ENCODE measurements at places on chromosomes 6 and 20.

DNA sequence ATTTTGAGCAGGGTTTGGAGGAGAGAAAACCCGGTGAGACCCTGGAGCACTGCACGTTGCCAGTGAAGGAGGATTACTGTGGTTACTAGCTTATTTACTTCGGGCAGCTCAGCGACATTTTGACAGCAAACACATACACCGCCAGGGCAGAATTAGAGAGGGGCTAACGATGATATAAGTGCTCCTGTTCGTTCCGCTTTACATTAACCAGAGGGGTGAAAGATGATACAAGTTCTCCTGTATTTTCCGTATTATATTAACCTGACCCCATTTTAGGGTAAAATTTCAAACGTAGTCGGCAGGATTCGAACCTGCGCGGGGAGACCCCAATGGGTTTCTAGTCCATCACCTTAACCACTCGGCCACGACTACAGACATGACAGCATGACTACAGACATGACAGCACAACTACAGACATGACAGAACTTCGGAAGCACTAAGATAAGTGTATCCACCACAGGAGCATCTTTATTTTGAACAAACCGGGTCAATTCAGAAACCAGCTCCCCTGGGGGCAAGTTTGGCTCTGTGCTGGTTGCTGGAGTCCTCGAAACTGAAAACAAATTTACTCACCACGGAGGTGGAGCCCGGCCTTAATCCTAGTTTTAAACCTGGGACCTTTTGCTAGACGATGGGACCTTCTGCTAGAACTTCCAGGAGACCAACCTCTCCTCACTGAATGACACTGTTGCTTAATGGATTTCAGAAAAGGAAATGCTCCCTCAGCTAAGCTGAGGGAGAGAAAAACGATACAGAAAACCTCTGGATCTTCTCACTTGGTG, 80.4 kb upstream of the ZNF184 start:
- DNase-seq, result no peak

- no peak for DNase-seq
These were observed 1334.5 kb upstream of the ADGRB3 start for GRCh38 chr6:67300430-67301040.

- no peak for DNase-seq
These were observed 47.9 kb upstream of the LIN28B start for GRCh38 chr6:104908888-104909525.

DNA sequence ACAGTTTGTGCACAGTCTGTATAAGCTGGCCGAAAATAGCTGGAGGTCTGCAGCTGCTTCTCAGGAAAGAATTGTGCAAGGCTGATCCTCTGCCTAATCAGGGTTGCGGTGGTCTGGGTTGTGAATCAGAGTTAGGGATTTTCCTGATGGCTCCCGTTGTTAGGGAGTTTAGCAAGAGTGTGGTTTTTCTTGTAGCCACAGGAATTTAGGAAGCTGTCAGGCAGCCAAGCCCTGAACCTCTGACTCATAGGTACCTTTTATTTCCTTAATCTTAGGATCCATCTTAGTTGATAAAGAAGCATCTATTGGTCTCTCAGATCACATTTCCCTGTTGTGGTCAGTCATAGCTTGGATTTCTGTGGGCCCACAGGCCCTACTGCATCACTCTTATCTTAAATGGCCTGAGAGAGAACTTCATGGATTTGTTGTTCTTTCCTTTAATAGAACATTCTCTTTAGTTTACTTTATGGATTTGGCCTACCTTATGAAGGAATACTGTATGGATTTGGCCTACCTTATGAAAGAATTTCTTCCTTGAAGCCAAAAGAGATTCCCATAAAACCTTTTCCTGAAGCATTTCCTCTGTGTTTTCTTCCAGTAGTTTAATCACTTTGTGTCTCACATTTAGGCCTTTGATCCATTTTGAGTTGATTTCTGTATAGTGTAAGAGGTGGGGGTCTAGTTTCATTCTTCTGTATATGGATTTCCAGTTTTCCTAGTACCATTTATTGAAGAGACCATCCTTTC, 10.3 kb downstream of the KIF25 start:
- DNase-seq, result peak; percentile 65

- DNase-seq, result no peak
These were observed 152.3 kb downstream of the OR2B2 start for GRCh38 chr6:27759930-27760329.

DNA sequence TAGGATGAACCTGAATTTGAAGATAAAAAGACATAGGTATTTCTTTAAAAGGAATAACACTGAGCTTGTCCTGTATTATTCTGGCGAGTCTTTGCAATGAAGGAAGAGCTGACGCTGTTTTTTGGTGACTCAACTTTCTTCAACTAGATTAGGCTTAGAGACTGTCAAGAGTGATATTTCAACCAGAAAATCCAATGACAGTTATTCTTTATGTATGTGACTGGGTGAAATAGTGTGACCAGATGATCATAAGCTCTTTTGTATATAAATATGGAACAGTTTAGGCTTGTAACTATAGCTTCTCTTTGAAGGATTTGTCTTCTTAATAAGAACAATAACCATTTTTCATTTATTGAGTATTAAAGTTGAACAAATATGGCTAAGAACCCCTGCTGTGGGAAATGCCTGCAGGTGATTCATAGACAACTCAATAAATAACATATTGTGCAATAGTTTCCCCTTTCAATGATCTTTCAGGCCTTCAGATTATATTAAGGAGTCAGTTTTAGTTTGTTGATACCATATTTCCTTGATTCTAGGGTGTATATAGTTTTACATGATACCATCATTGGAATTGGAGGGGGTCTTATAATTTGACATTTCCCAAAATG, 265.6 kb upstream of the JAG1 start:
- no peak for DNase-seq

DNA sequence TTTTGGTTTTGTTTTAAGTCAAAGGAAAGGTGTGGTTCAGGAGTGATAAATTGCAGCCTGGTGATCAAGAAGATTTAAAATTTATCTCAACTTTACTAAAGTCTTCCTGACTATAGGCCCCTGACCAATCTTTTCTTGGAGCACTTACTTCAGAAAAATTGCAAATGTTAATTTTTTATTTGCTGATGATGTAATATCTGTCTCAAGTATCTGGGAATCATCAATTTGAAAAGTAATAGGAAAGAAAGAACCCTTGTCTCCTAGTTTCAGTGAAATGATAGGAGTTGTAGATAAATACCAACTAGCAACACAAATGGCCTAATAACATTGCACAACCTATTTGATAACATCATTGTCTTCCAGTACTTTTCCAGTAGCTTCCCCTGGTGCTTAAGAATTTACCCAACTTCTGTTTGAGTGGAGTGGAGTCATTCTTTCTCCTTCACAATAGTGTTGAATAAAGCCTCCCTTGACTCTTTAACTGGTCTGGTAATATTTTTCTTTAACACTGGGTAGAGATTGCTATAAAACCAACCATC, 648.3 kb upstream of the ADGRB3 start:
- DNase-seq, result no peak

GRCh38 chr6:137570393-137570792, 76.2 kb upstream of the OLIG3 start:
- DNase-seq, result no peak

GRCh38 chr6:53048431-53049195, 16.6 kb upstream of the FBXO9 start:
- DNase-seq, result no peak

DNA sequence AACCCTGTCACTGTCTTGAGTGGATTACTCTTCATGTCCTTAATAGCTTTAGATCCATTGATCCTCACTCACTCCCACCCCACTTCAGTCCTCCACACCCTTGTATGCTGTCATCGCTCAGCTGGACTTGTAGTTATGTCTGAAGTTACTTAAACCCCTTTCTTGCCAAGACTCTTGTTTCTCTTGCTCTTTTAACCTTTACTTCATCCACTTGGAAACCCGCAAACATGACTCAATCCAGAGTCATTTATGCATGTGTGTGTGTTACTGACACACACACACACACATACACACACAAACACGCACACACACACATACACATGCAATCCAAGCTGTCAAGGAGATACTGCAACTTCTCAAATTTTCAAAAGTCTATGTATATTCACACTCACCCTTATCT, 341.8 kb downstream of the SYNE1 start:
- DNase-seq, result no peak

DNA sequence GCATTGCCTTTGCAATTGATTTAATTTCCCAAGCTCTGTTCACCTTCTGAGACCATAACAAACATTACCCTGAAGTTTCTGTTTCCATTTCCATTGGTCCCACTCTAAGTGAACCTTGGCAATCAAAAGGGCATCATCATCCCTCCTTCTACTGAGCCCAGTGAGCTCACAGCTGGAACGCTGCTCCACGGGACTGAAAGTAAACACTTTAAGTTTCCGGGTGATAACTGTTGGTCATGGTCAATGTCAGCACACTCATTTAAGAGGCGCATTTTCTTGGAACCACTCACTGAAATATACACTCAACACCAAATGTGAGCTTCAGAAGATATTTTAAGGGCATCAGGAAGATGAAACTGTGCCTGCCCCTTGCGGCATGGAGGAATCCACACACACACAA, 37.1 kb upstream of the RPS6KA2 start:
- no peak for DNase-seq

DNA sequence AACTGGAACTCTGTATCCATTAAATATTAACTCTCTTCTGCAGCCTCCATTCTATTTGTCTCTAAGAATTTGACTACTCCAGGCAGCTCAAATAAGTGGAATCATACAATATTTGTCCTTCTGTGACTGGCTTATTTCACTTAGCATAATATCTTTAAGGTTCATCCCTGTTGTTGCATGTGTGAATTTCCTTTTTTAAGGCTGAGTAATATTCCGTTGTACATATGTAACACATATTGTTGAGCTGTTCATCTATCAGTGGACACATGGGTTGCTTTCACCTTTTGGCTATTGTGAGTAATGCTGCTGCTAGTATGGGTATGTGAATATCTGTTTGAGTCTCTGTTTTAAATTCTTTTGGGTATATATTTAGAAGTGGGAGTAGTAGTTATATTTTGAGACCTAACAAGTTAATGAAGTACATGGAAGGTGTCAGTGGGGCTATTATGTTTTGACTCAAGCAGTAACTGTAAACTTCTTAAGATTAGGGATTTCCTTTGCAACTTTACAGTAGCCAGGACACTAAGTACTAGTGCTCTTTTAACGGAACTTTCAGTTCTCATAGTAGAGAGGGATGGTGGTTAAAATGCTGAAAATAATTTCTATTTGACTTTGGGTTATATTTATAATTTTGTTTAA, 29.7 kb upstream of the TMEM217 start:
- no peak for DNase-seq

GRCh38 chr6:88059191-88059590, 11.6 kb downstream of the SPACA1 start:
- no peak for DNase-seq

GRCh38 chr20:16360668-16361067, 212.6 kb downstream of the KIF16B start:
- DNase-seq, result no peak

DNA sequence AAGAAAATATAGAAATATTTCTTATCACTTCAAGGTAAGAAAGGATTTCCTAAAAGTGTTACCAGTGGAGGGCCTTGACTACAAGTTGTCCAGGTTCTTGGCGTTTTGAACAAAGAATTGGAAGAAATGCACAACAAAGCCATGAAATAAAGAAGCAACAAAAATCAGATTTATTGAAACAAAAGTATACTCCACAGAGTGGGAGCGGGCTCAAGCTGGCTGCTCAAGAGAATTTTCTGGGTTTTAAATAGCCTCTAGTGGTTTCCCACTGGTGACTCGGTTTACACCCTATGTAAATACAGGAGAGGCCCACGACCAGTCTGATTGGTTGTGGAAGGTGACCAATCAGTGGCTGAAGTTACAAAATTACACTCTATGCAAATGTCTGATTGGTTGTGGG, 64.2 kb downstream of the SAMD3 start:
- no peak for DNase-seq

DNA sequence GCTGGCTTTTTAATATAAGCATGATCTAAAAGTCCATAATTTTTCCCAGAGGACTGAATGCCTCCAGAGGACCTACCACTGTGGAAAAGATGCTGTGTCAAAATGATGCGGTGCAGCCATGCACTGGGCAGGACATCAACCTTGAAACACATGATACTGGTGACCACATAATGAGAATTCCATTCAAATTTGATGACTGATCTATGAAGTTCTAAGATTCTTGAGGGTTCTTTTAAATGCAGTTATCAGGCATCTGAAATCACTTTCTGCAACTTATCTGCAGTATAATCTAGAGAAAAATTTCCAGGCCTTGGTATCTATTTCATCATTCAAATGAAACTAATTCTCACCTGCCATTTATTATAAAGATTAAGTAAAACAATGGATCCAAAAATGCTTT, 15.0 kb upstream of the MARCKS start:
- no peak for DNase-seq

DNA sequence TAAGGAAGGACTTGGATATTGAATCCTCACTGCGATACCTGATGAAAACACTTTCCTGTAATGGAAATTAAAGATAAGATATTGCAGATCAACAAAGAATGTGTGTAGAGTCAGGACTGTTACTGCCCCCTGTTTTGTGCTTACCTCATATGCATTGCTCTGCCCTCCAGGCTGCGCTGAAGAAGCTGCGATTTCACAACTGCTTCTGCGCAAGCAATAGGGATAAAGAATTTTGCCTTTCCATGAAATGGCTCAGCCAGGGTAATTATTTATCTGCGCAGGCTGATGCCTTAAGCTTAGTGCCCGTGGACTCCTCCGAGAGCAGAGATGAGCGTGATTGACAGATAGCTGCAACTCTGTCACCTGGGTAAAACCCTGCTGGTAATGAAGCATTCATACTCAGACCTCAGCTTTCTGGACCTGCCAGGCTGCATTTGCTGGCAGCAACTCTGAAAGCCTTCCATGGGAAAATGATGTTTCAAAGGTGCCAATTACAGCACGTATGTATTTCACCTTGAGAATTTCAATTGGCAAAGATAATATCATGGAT, 370.6 kb downstream of the SAMD5 start:
- no peak for DNase-seq

DNA sequence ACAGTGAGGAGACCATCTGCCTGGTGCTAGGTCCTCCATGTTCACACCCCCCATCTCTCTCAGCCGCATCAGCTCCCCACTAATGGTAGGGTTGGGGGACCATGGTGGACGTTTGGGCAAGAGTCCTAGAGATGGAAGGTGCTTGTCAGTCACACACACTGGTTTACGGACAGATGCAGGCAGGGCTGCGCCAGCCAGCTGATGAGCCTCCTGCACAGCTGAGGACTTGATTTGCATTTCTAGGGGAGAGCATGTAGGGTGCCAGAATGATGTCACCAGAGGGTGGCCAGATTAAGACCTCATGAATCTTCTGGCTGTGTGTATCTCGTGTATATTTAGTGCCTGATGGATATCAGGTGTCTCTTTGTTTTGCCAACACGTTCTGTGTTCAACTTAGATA, 28.6 kb downstream of the CST8 start:
- DNase-seq, result no peak

DNA sequence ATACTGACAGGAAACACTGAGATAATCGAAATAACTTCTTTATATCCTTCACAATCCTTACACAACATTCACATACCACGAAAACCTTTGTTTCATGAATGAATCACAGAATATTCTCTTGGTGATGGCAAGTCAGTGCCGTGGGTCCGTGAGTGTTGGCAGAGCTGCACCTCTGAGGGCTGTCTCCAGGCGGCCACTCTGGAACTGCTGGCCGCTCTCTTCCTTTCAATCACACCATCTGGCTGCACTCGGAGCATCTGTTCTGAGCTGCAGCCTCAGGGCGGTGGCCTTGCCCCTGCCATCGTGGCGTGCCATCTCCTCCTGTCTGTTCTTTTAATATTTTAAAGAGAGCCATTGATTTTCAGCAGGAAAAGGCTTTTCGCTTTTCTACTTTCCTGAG, 129.4 kb upstream of the AFDN start:
- no peak for DNase-seq

Measured in aorta (tissue), 5 donors.